ENCODE measurements at places on chromosomes 11 and 22.

DNA sequence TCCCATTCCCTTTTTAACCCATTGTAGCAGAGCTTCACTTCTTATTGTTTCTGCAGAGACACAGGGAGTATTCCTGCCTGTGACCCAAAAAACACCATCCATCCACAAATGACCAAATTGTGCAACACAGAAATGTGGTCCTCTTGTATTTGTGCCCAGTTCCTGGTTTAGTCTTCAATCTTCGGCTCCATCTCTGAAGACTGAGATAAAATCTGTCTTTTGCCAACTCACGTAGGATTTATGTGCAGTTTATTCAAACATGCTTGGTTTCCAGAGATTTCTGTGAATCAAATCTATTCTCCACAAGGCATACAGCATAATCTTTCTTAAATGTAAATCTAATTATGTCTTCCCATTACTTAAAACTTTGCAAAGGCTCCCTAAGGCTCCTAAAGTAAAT, 307.0 kb downstream of the AASDHPPT start:
- no peak overlapping the region for H3K4me3 ChIP-seq
- H3K27me3 ChIP-seq = no peaks in the 10 kb centered on the region
- H3K36me3 ChIP-seq = no peaks in the 10 kb centered on the region
- H3K4me1 ChIP-seq = no peaks in the 10 kb centered on the region
- DNase-seq = no peak
- no peak overlapping the region for H3K27ac ChIP-seq

DNA sequence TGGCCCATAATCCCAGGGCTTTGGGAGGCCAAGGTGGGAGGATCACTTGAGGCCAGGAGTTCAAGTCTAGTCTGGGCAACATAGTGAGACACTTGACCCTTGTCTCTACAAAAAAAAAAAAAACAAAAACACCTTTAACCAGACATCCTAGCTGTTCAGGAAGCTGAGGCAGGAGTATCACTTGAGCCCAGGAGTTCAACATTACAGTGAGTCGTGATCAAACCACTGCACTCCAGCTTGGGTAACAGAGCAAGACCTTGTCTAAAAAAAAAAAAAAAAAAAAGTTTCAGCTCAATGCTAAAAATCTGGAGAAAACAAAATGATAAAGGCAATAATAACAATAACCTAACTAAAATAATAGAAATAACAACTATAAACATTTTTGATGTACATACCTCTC, 22.6 kb upstream of the APLP2 start:
- H3K36me3 ChIP-seq = no peaks in the 10 kb centered on the region
- H3K4me1 ChIP-seq = peaks cover 13% of the 10 kb centered on the region
- H3K4me3 ChIP-seq = no peak overlapping the region
- no peaks in the 10 kb centered on the region for H3K27me3 ChIP-seq

- no peaks in the 10 kb centered on the region for H3K36me3 ChIP-seq
- no peak for DNase-seq
- no peak overlapping the region for H3K4me3 ChIP-seq
- no peaks in the 10 kb centered on the region for H3K27me3 ChIP-seq
Measured at GRCh38 chr22:48116871-48117270, 1354.4 kb downstream of the TBC1D22A start.

- H3K36me3 ChIP-seq = no peaks in the 10 kb centered on the region
- no peaks in the 10 kb centered on the region for H3K27me3 ChIP-seq
- peak overlapping the region; percentile 53 for H3K4me3 ChIP-seq
- H3K27ac ChIP-seq = peak overlapping the region; percentile 60
Measured at GRCh38 chr11:2700415-2701211, 819 bp upstream of the KCNQ1OT1 start.

DNA sequence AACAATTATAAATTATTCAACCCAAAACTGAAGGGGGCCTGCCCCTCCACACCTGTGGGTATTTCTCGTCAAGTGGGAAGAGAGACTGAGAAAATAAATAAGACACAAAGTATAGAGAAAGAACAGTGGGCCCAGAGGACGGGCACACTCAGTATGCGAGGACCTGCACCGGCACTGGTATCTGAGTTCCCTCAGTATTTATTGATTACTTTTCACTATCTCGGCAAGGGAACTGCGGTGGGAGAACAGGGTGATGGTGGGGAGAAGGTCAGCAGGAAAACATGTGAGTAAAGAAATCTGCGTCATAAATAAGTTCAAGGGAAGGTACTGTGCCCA, 3.2 kb downstream of the C11orf54 start:
- H3K27me3 ChIP-seq = no peaks in the 10 kb centered on the region
- no peak overlapping the region for H3K27ac ChIP-seq
- no peak overlapping the region for H3K4me3 ChIP-seq
- peaks cover 4% of the 10 kb centered on the region for H3K36me3 ChIP-seq
- H3K4me1 ChIP-seq = peaks cover 6% of the 10 kb centered on the region

GRCh38 chr11:92890846-92891245, 78.6 kb upstream of the MTNR1B start:
- H3K27ac ChIP-seq = no peak overlapping the region
- H3K4me1 ChIP-seq = no peaks in the 10 kb centered on the region
- H3K4me3 ChIP-seq = no peak overlapping the region
- no peaks in the 10 kb centered on the region for H3K36me3 ChIP-seq

DNA sequence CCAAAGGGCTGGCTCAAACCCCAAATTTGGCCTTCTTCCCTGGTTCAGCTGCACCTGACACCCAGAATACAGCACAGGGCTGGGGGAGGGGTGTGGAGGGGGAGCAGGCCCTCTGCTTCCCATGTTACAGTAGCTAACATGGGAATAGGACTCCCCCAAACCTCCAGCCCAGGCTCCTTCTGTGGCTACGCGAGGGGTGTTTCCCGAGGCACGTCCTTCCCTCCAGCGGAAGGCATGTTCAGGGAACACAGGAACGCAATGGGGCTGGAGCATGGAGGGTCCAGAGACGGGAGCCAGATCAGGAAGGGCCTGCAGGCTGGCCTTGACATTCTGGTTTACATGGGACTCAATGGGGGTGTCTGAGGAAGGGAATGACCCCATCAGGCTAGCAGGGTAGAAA, 11.8 kb upstream of the IGLL1 start:
- H3K4me1 ChIP-seq = no peaks in the 10 kb centered on the region
- H3K36me3 ChIP-seq = no peaks in the 10 kb centered on the region
- H3K27ac ChIP-seq = no peak overlapping the region
- H3K4me3 ChIP-seq = no peak overlapping the region
- H3K27me3 ChIP-seq = no peaks in the 10 kb centered on the region
- DNase-seq = no peak

DNA sequence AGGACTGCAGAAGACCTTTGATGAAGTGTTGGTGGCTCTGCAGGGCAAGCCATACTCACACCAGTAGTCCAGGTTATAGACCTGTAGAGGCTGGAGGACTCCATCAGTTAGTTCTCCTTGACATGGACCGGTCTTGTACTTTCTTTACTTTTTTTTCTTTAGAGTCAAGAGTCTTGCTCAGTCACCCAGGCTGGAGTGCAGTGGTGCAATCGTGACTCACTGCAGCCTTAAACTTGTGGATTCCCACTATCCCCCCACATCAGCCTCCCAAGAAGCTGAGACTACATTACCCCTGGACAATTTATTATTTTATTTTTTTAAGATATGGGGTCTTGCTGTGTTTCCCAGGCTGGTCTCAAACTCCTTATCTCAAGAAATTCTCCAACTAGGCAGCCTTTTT, 49.6 kb upstream of the E2F8 start:
- no peak overlapping the region for H3K27ac ChIP-seq
- no peaks in the 10 kb centered on the region for H3K36me3 ChIP-seq
- no peak overlapping the region for H3K4me3 ChIP-seq

All from endothelial cell of umbilical vein (primary cell).